ENCODE measurements at places on chromosomes 16 and 17. TPM values are rescaled to one million over a fixed set of nuclear protein-coding genes. Genes with fewer than 3 reads are reported as not detected.

DNA sequence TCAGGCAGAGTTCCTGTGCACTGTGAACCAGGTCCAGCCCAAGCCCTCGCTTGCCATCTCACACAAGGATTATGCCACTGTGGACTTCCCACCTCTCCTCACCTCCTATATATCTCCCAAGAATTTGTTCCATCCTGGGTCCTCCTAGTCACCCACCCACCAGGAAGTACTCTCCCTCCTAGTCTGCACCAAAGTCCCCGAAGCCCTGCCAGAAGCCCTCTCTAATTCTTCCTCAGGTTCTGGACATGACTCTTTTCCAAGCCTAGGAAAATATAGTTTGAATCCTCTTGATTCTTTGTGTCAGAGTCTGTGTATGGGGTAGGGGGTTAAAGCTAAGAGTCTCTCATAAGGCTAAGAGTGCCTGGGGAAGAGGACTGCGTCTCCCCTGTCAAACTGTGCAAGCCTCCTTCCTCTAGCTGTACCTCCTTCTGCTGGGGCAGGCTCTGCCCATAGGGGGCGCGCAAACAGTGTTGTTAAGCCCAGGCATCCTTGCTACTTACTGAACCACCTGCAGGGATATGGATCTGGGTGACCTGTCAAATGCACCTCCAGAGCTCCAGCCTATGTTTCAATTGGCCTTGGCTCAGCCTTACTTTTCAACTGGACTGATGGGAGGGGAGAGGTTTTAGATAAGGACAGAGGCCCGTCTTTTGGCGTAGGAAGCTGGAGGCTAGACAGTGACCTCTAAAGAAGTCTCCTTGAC is 16.6 kb upstream of the DLX4 start:
- DNase-seq = peak; percentile 89
- H3K4me3 ChIP-seq = no peak overlapping the region
- no peaks in the 10 kb centered on the region for H3K36me3 ChIP-seq
- H3K4me1 ChIP-seq = no peaks in the 10 kb centered on the region

- peak; percentile 65 for DNase-seq
- peaks cover 27% of the 10 kb centered on the region for H3K4me1 ChIP-seq
These were observed 8.7 kb downstream of the EIF1 start for GRCh38 chr17:41697122-41697962.

GRCh38 chr16:30551781-30552180 is 6.4 kb downstream of the ZNF764 start:
- no peak overlapping the region for H3K4me3 ChIP-seq
- peak; percentile 71 for DNase-seq
- H3K27ac ChIP-seq = no peak overlapping the region
- H3K27me3 ChIP-seq = no peaks in the 10 kb centered on the region
- H3K36me3 ChIP-seq = peaks cover 36% of the 10 kb centered on the region
- H3K4me1 ChIP-seq = peaks cover 29% of the 10 kb centered on the region

DNA sequence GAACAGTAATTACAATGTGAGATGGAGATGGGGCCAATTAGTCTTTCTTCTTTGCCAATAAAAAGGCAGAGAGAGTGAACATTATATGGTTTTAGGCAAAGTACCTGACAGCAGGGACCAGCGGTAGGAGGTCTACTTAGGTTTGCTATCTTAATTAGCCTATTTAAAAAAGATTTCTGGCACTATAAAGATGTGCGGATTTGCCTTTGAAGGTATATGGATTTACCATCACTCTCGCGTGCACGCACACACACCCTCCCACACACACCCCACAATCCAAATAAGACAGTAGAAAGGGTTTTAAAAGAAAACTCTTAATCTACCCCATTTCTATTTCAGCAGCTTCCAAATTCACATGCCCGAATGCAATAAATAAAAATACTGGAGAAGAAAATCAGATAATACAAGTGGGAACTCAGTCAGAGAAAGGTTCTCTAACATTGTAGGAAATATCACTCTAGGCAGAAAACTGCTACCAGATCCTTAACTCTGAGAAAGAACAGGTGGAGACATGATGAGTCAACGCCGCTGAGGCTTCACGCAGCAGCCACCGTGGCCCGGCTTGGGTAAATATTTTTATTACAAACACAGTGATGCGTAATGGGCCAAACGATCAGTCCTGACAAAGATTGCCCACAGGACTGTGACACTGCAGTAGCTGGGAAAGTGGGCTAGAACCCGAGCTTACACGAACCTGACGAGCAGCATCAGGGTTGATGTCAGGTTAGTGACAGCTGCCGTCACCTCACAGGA is 66.6 kb upstream of the AXIN2 start:
- no peaks in the 10 kb centered on the region for H3K4me1 ChIP-seq
- H3K27me3 ChIP-seq = no peaks in the 10 kb centered on the region

DNA sequence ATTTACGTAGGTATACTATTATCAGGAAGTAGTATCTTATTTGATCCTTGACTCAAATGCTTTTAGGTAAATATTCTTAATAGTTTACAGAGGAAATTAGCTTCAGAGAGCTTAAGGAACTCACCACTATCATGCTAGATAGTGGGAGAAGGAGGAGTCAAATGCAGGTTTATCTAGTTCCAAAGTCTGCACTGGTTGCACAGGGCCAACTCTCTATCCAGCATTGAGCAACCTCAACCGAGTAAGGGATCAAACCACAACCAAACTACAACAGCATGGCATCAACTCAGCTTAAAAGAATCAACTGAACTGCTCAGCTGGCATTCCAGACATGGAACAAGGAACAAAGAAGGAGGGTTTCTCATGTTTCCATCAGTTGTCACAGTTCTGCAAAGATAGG is 306.0 kb downstream of the MAF start:
- H3K36me3 ChIP-seq = no peaks in the 10 kb centered on the region
- DNase-seq = no peak
- no peaks in the 10 kb centered on the region for H3K4me1 ChIP-seq
- H3K4me3 ChIP-seq = no peak overlapping the region

Gene NOTUM
- 4.4 TPM for total RNA-seq

Gene CMTM2
- 4.0 TPM for total RNA-seq

Gene CPHXL2
- not detected for total RNA-seq

Gene EFCAB13
- 13.0 TPM for total RNA-seq

Measured in lower lobe of right lung (tissue), 2 donors.